Activated T-cell treated with anti-CD3 and anti-CD28 coated beads for 4 hours (primary cell): ENCODE measurements at places on chromosomes 16 and 17.
A peak's percentile ranks its signal among the peaks of the same experiment; 100 is the strongest.

DNA sequence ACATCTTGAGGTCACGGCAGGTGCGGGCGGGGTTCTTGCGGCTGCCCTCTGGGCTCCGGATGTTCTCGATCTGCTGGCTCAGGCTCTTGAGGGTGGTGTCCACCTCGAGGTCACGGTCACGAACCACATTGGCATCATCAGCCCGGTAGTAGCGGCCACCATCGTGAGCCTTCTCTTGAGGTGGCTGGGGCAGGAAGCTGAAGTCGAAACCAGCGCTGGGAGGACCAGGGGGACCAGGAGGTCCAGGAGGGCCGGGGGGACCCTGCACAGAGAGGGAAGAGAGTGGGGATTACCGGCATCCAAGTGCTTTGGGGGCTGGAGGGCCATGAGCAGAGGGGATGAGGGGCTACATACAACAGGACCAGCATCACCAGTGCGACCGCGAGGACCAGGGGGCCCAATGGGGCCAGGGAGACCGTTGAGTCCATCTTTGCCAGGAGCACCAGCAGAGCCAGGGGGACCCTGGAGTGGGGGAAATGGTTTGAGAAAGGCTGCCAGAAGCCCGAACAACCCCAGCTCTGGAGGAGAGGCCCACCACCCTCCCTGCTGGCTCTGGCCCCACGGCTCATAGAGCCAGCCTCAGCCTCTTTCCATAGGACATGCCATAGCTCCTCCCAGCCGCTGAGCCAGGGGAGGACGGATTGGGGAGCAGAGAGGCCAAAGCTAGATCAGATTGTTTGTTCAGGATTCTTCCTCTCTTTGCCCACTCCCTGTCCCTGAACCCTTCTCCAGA, 14.6 kb downstream of the COL1A1 start:
- DNase-seq: no peak

- DNase-seq: no peak
Observed at GRCh38 chr16:68362262-68362913, 51.6 kb downstream of the PRMT7 start.

GRCh38 chr17:64178011-64178825, 48.3 kb upstream of the ERN1 start:
- no peak for DNase-seq

DNA sequence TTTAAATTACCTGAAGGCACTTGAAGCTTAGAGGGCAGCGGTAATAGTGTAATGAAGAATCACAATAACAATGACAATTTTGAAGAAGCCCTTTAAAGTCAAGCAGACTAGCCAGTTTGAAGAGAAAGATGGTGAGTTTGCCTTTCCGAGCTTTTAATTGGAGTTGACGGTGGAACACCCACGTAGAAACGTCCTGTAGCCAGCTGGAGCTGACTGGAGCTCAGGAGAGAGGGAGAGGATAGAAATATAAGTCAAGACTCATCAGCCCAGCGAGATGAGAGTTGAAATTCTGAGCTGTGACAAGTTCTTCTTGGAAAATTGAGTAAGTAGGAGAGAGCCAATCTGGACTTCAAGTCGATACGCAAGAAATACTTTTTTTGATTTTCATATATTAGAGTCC, 91.7 kb upstream of the CACNG3 start:
- no peak for DNase-seq

- no peak for DNase-seq
Observed at GRCh38 chr16:68425498-68426346, 22.6 kb downstream of the SMPD3 start.

GRCh38 chr16:28182183-28182582, 29.6 kb downstream of the XPO6 start:
- DNase-seq: peak; percentile 30

- DNase-seq: no peak
Observed at GRCh38 chr16:17346621-17347569, 123.9 kb downstream of the XYLT1 start.

GRCh38 chr17:69734656-69735055, 320.2 kb downstream of the MAP2K6 start:
- no peak for DNase-seq

DNA sequence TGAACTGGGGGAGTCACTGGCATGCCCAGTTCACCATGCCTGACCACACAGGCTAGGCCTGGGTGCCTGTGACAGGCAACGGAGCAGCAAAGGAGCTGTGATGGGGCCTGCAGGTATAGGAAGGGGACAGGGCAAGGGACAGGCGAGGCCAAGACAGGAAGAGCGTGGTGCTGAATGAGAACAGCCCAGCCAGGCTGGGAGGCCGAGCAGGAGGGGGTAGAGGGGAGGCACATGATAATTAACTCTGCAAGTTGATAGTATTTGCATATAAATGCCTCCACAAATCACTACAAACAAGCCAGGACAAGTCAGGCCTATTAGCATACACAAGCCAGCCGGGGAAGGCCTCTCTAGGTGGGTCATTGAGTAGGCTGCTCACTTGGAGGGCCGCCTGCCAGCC, 7.8 kb downstream of the ZFHX3 start:
- DNase-seq: no peak

DNA sequence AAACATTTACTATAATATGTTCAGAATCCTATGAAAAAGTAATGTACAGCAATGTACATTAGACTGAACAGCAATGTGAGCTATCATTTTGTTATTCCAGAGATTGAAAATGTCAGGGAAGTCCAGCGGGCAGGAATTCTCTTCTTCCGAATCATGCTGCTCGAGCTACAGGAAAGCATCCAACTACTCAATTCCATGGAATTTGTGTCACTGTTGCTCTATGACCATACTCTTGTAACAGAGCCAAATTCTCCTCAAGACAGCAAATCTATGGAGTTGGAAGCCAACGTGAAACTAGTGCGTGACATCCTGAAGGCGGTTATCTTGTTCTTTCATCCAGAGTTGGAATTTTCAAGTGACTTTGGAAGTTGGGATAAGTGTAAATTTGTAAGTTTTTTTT, 24.8 kb upstream of the NSRP1 start:
- DNase-seq: no peak

- DNase-seq: no peak
Observed at GRCh38 chr16:77668201-77668600, 54.1 kb upstream of the NUDT7 start.

GRCh38 chr16:57999366-57999970, 1.0 kb downstream of the ZNF319 start:
- peak; percentile 23 for DNase-seq

DNA sequence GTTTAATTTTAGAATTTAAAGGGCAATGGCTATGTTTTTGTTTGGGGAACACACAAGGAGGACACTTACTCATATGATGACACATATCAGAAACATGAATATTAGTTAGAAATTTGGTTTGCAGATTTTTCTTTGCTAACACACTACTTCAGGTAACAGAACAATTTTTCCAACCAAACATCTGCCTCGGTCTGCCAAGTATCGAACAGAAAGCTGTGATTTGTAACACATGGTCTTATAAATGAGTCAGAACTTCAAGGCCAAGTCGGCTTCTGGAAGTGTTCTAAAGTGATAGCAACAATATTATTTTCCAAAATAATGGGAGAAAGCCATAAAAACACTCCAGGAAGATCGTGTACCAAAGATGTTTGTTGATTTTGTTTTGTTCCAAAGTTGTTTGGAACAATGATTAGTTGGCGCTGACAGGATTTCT, 75.9 kb upstream of the PMFBP1 start:
- DNase-seq: no peak

DNA sequence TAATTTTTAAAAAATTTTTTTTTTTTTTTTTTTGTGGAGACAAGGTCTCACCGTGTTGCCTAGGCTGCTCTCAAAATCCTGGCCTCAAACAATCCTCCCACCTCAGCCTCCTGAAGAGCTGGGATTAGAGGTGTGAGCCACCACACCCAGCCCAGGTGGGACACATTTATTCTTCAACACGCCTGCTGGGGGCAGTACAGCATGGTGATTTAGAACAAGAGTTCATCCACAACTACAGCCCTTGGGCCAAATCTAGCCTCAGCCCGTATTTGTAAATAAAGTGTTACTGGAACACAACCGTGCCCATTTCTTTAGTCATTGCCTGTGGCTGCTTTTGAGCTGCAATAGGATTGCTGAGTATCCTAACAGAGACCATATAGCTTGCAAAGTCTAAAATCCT, 92.8 kb downstream of the KATNIP start:
- no peak for DNase-seq

- DNase-seq: no peak
Observed at GRCh38 chr16:26363581-26363980, 671.8 kb downstream of the HS3ST4 start.

DNA sequence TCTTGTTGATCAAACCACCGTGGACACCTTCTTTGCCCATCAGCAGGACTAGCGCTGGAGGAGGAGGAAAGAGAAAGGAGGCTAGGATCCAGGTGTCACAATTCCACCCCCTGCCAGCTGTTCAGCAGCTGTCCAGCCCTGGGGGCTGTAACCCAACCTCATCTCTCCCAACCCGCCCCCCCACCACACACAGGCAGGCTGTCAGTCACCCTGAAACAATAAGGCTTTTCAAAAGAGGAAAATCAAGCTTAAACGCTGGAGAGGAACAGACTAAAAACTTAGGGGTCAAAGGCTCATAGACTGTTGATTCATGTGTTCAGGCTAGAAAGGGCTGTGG, 2.4 kb downstream of the PFN1 start:
- no peak for DNase-seq

GRCh38 chr17:33695431-33695830, 402.3 kb upstream of the ASIC2 start:
- no peak for DNase-seq

DNA sequence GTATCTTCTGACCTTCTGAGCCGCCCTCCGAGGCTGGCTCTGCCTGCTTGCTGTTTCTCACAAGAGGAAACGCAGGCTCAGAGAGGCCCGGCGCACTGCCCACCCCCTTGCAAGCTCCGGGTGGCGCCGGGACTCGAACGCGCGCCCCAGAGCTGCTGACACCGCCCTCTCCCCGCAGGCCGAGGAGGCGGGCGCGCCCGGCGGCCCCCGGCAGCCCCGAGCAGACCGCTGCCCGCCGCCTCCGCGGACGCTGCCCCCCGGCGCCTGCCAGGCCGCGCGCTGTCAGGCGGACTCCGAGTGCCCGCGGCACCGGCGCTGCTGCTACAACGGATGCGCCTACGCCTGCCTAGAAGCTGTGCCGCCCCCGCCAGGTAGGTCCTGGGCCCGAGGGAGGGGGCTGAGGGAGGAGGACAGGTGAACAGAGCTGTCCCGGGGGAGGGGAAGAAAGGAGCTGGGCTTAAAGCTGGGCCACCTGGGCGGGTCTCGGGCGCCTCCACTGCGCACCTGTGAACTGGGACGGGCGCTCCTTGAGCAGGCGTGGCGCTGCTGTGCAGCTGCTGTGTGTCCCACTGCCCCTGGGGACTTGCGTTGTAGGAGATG, 18.2 kb downstream of the WFDC1 start:
- DNase-seq: no peak

GRCh38 chr17:69406941-69407340, 7.6 kb upstream of the MAP2K6 start:
- DNase-seq: no peak

DNA sequence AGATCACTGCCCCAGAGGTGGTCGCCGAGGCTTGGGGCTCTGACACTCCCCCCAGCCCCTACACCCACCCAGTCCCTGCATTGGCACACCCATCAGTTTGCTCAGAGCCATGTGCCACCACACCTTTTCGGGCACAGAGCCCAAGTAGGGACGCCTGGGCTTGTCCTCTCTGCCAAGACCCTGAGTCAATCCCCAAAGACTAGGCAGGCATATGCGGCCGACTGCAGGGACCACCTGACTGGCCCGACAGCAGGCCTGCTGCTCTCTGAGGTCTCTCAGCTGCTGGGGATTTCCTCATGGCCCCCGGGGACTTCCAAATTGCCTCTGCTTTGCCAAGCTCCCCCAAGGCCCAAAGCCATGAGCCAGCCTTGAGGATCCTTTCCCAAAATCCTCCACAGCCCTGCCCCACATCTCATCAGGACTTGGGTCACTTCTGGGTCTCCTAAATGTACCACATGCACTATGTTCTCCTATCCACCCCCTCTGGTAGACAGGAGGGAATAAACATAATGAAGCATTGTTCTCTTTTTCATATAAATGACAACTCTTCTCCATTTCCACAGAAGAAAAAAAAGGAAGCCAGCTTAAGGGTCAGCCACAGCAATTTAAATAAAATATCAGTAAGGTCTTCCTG, 30.6 kb downstream of the MYO18A start:
- DNase-seq: no peak

DNA sequence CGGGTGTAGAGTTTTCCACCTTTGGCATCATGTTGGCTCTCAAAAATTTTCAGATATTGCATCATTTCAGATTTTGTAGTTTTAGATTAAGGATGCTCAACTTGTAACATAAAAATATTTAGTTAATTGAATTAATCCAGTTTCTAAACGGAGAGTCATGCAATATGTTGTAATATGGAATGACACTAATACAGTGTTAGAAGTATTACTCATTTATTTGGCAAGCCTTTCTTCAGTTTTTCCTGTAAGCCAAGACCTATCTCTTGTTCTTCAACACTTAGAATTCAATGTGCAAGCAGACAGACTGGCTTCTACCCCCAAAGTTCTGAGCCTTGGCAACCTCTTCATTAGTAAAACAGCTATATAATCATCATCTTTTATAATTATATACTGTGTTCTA, 985.0 kb upstream of the GOT2 start:
- no peak for DNase-seq

GRCh38 chr17:41417127-41417526, 7.3 kb downstream of the KRT37 start:
- DNase-seq: no peak

DNA sequence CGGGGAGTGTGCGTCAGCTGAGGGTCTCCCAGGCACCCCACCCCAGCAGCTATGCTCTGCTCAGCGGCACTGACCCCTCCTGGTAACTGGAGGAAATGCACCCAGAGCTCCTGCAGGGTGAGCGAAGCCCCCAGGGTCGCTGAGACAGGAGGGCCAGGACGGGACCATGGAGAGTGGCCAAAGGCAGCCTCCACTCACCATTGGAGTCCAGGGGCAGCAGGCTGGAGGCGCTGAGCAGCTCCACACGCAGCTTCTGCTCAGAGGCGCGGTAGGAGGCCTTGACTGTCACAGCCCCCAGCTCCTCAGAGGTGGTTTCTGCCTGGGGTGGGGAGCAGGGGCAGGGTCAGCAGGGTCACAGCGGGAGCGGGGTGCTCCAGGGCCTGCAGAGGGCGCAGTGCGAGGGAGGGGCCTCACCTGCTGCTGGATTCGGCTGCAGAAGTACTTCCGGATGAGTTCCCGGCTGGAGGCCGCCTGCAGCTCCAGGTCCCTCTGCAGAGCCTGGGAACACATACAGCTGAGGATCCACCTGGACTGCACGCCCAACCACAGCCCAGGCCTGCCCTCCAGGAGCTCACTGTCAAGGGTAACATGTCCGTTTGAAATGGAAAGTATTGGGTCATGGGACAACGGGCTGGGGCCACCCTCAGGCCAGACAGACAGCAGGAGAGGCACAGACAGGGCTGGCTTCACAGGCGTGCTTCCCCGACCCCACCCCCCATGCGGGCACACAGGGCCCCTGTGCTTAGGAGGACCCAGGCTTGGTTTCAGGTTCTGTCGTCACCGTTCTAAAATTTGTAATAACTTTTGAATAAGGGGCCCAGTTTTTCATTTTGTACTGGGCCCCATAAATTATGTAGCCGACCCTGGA, 13.8 kb downstream of the UNC13D start:
- peak; percentile 15 for DNase-seq

- DNase-seq: no peak
Observed at GRCh38 chr16:75402159-75402820, 31.0 kb downstream of the CFDP1 start.

GRCh38 chr17:37774504-37774903, 29.6 kb upstream of the HNF1B start:
- no peak for DNase-seq
